ENCODE measurements at places on chromosomes 4 and X. TPM values are rescaled to one million over a fixed set of nuclear protein-coding genes. Genes with fewer than 3 reads are reported as not detected.

The ZNF674 gene
- 1.2 TPM for total RNA-seq

The UNC5C gene
- 4.7 TPM for total RNA-seq

The MAOA gene
- 74.0 TPM for total RNA-seq

The FIP1L1 gene
- total RNA-seq = 64.0 TPM

The NHSL2 gene
- total RNA-seq = 7.6 TPM

The P2RY8 gene
- not detected for total RNA-seq

The MTNR1A gene
- total RNA-seq = not detected

The VSIG4 gene
- 18.9 TPM for total RNA-seq

The RAB9B gene
- total RNA-seq = 14.1 TPM

The HOPX gene
- total RNA-seq = 7.7 TPM

The MAOB gene
- total RNA-seq = 62.5 TPM

The CLNK gene
- total RNA-seq = not detected

The SMARCA1 gene
- 38.8 TPM for total RNA-seq

The TREX2 gene
- total RNA-seq = 1.4 TPM

The COL4A6 gene
- 34.6 TPM for total RNA-seq

The MAGED2 gene
- 186 TPM for total RNA-seq

The GDI1 gene
- total RNA-seq = 115 TPM

The MAGEC1 gene
- total RNA-seq = not detected

The TEX11 gene
- 0.35 TPM for total RNA-seq

The CT45A3 gene
- not detected for total RNA-seq

The SMIM10L2A gene
- 2.8 TPM for total RNA-seq

The ADGRL3 gene
- 77.5 TPM for total RNA-seq

The OPRPN gene
- total RNA-seq = not detected

The BTC gene
- 2.6 TPM for total RNA-seq

The CCNB3 gene
- 0.09 TPM for total RNA-seq

The FAT4 gene
- total RNA-seq = 112 TPM

The TMSB15C gene
- 0.59 TPM for total RNA-seq

The FUNDC2 gene
- 54.1 TPM for total RNA-seq

The NLGN4X gene
- total RNA-seq = 42.5 TPM

The RHOXF1 gene
- total RNA-seq = not detected

The MAGEC3 gene
- total RNA-seq = not detected

The IL2RG gene
- 3.0 TPM for total RNA-seq

The BEND2 gene
- total RNA-seq = not detected

The PNMA3 gene
- not detected for total RNA-seq

The HSD17B13 gene
- 2.4 TPM for total RNA-seq

The CHRDL1 gene
- total RNA-seq = 48.2 TPM

The ANOS1 gene
- 0.55 TPM for total RNA-seq

The CASP3 gene
- total RNA-seq = 13.8 TPM

Data from uterus (tissue), 4 donors.